ENCODE measurements at places on chromosomes 1 and 21.

- DNase-seq, result no peak
Observed at GRCh38 chr21:44391345-44392091, 38.1 kb downstream of the TRPM2 start.

- DNase-seq, result no peak
Observed at GRCh38 chr1:67689267-67690017, 4.4 kb downstream of the GADD45A start.

GRCh38 chr1:165235777-165236291 is 120.7 kb downstream of the LMX1A start:
- DNase-seq, result no peak

GRCh38 chr1:156451505-156452160 is 48.9 kb downstream of the MEF2D start:
- no peak for DNase-seq

- no peak for DNase-seq
Observed at GRCh38 chr1:185720633-185721272, 13.4 kb upstream of the HMCN1 start.

DNA sequence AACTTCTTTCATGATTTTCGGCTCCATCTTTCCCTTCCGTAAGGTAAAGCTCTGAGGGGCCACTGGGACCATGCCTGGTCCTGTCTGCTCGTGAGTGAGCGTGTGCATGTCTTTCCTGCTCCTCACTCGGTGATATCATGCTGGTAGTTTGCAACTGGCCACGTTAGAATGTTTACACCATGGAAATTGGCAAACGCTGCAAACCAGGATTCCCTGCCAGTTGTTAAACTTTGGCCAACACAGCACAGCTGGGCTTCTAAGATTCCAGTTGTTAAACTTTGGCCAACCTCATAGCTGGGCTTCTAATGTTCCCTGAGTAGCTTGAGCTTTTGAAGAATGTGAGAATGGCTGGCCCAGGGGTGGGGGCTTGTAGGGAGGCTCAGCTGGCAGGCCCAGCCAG is 68.0 kb upstream of the ACTL8 start:
- DNase-seq, result no peak

GRCh38 chr1:231000639-231001038 is 21.7 kb downstream of the ARV1 start:
- DNase-seq, result no peak

DNA sequence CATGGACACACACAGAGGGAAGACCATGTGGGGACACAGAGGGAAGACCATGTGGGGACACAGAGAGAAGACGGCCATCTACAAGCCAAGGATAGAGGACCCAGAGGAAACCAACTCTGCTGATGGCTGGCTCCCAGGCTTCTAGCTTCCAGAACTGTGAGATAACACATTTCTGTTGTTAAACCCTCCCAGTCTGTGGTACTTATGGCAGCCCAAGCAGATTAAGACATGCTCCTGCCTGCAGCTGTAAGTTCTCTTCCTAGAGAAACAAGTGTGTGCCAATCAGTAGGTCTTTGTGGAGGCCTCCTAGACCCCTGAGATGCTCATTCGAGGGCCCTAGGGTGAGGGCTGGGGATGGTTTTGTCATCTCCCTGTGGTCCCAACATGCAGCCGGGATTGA is 2.7 kb downstream of the AGT start:
- DNase-seq, result no peak

- DNase-seq, result no peak
Observed at GRCh38 chr1:9655836-9656235, 4.3 kb downstream of the PIK3CD start.

- no peak for DNase-seq
Observed at GRCh38 chr1:2805801-2806430, 4.4 kb upstream of the TTC34 start.

GRCh38 chr1:88883156-88883555 is 8.2 kb downstream of the GTF2B start:
- no peak for DNase-seq

GRCh38 chr1:162930976-162931560 is 70.1 kb upstream of the CCDC190 start:
- DNase-seq, result no peak

DNA sequence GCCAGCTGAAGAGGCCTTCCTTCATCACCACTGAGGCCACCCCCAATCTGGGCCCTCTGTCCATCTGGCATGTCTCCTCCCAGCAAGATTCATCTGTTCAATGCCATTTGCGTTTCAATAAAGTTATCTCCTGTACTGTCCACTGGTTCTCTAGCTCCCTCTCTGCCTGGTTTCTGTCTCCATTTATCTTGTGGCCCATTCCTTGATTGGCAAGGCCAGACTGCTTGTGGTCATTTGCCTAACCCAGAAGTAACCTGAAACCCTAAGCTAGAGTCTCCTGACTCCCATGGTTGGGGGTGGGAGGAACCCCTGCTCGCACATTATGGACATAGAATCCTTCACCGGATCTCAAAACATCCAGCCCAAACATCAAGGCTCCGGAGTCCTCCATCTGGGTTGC is 2.1 kb upstream of the IPO9 start:
- DNase-seq, result no peak

DNA sequence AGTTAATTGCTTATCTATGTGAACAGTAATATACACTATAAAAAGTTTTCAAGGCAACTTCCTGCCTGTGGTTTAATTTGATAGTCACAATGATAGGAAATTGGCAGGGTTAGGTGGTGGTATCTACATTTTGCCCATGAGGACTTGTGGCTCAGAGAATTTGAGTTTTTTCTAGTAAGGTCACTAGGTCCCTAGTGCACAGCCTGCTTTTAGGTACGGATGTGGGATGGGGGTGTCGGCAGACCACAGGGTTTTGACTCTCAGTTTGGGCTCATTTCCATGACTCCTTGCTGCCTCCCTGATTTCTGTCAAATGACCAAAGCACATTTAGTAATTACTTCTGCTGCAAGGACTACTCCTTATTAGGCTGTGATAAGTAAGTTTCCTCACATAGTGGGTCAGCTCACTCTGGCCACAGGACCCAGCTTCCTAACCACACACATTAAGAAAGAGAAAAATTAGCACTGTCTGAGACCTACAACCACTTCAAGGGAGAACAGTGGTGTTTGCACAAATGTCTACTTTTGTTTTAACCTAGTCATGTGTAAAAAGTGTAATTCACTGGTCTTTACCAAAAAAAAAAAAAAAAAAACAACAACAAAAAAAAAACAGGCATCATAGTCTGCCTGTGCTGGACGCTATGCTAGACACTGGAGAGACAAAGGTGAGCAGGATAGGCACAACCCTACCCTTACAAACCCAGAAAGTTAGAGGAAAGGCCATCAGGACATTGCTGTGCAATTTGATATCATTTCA is 43.7 kb downstream of the MRPL39 start:
- DNase-seq, result peak; percentile 62

DNA sequence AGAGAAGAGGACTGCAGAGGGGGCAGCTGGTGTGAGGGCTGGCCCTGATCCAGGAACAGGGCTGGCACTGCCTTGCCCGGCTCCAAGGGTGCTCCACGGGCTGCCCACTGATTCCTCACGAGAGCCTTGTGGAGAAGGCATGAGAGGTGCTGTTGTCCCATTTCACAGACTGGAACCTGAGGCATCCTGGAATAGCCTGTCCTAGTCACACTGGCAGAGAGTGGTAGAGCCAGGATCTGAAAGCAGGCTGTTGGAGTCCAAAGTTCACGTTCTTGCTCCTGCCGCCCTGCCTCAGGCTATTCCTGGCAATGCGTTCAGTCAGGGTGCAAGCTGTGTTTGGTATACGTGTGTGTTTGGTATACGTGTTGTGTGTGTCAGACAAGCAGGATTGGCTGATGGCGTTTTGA is 1.8 kb downstream of the RER1 start:
- no peak for DNase-seq

DNA sequence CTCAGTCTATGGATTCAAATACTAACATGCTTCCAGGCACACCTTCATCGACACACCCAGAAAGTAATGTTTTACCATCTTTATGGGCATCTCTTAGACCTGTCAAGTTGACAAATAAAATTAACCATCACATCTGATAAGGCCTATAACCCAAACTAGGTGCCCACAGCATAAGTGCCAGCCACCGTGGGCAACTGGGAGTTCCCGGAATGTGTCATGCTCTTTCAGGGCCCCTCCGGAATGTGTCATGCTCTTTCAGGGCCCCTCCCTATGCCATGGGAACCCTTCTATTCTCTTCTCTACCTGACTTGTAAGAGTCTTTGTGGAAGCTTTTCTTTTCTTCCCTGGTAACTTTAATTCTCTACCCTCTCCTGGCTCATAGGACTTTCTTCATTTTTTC is 26.6 kb downstream of the KRTAP24-1 start:
- no peak for DNase-seq

- peak; percentile 68 for DNase-seq
Observed at GRCh38 chr1:13699936-13700520, at the start of gene PRDM2. Gene PRDM2, plus strand, starts transcription at chr1:13700188. Its CDS starts 15,418 bp downstream, at chr1:13715606.

GRCh38 chr1:181064011-181064623 is 24.4 kb upstream of the IER5 start:
- DNase-seq, result no peak

- DNase-seq, result no peak
Observed at GRCh38 chr1:210830034-210831028, 303.6 kb downstream of the KCNH1 start.

DNA sequence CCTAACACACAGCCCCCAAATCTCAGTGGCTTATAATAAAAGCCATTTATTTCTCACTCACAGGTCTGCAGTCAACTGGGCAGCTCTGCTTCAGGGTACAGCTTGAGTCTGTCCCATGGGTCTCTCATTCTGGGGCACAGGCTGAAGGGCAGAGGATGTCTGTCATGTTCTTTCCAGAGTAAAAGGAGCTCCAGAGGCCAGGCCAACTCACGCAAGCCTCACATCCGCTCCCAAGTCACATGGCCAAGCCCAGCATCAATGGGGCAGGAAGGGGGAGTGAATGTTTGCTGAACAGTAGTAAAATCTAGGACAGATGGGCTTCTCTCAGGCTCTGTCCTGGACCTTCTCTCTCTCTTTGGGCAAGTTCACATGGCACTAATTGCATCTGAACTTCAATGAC is 7.1 kb upstream of the SSBP3 start:
- DNase-seq, result no peak

DNA sequence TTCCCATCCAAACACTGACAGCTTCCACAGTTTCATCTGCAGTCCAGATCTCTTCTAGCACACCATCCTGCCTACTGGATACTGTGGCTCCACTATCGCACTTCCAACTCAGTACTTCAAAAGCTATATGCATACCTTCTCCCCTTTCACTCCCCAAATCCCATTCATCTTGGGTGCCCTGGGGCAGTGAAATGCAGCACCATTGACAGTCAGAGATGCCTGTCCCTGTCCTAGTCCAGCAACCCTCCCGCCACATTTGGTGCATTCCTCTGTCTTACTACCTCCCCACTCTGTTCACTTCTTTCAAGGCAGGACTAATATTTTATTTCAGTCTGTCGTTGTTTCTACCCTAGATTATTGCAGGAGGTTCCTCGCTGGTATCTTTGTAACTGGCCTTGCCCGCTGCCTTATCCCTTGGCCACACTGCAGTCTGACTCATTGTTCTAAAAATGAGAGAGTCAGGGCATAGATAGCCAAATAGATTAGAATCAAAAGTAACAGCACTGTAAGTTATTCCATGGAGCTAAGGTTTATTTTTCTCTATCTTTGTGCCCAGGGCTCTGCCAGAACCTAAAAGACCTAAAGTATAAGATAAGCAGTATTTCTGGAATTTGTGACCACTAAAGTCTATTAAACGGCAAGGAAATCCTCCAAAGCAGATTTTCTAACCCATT is 96.7 kb downstream of the ESRRG start:
- no peak for DNase-seq

DNA sequence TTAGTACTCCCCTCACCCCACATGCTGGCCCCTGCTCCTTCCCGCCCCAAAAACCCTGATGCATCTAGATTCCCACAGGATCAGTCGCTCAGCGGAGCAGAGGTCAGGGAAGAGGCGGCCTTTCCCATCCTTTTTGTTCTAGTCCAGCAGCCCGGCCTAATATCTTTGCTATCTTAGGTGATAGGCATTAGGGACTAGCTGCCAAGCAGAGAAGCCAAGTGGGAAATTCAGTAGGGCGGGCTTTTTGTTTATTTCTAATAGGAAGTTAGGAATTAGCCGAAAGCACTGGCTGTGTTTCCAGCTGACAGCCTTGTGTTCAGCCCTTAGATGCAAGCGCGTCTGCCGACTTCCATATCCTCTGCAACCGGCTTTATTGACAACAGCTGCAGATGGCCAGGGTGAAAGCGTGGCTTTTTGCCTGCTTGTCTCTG is 59.0 kb upstream of the BCAR3 start:
- no peak for DNase-seq

DNA sequence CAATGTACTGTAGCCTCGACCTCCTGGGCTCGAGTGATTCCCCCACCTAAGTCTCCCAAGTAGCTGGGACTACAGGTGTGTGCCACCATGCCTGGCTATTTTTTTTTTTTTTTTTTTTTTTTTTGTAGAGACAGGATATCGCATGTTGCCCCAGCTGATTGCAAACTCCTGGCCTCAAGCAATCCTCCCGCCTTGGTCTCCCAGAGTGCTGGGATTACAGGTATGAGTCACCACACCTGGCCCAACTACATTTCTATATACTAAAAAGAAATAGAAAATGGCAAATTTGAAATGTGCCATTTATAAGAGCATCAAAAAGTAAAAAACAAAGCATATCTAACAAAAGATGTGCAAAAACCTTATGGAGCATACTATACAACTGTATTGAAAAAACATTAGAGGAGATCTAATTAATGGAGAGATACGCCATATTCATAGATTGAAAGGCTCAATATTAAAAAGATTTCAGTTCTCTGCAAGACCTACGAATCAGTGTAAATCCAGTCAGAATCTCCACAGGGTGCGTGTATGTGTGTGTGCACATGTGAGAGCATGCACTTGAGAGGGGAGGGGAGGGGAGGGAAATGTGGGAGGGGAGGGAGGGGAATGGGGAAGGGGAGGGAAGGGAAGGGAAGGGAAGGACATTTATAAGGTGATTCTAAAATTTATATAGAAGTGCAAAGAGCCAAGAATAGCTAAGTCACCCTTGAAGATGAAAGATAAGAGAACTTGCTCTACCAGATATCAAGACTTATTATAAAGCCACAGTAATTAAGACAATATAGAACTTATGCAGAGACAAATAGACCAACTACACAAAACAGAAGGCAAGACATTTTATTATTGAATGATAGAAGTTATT is 15.5 kb upstream of the PADI4 start:
- no peak for DNase-seq

GRCh38 chr1:219427989-219428388 is 184.9 kb downstream of the ZC3H11B start:
- DNase-seq, result no peak

GRCh38 chr1:220335668-220336067 is 63.4 kb upstream of the RAB3GAP2 start:
- no peak for DNase-seq

- peak; percentile 38 for DNase-seq
Observed at GRCh38 chr1:248841702-248842395, 3.8 kb downstream of the ZNF672 start.

GRCh38 chr1:9510130-9510529 is 29.1 kb upstream of the SLC25A33 start:
- DNase-seq, result no peak

DNA sequence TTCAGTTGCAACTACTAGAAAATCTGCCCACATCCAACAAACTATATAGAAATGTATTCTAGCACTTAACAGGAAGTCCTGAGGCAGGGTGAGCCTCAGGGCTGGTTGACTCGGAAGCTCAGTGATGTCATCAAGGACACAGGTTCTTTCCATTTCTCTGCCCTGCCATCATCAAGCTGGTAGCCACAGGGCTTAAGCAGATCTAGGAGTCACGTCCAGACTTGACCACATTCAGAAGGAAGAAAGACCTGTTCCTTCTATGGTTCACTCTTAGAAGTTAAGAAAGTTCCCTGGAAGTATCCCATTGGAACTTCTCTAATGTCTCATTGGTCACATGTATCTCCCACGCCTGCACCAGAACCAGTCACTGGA is 438.1 kb downstream of the PRDM2 start:
- no peak for DNase-seq

All from activated naive CD4-positive, alpha-beta T cell treated with Interleukin-2 at 50 U/mL for 16 hours (primary cell).